SK-N-SH (cell line): ENCODE measurements at places on chromosomes 6 and 20. TPM values are rescaled to one million over a fixed set of nuclear protein-coding genes. Genes with fewer than 3 reads are reported as not detected.
A peak's percentile ranks its signal among the peaks of the same experiment; 100 is the strongest.

GRCh38 chr6:14695579-14695978 lies 550.3 kb upstream of the JARID2 start:
- H3K4me1 ChIP-seq: peaks cover 16% of the 10 kb centered on the region
- no peaks in the 10 kb centered on the region for H3K27me3 ChIP-seq
- peak; percentile 59 for DNase-seq
- H3K4me3 ChIP-seq: no peak overlapping the region
- peak overlapping the region; percentile 36 for H3K27ac ChIP-seq

GRCh38 chr6:131125431-131125830 lies 9.8 kb upstream of the AKAP7 start:
- no peak for DNase-seq
- H3K4me1 ChIP-seq: peaks cover 7% of the 10 kb centered on the region; the same call in 1 of the 2 replicates
- no peaks in the 10 kb centered on the region for H3K27me3 ChIP-seq
- no peak overlapping the region for H3K27ac ChIP-seq
- no peak overlapping the region for H3K4me3 ChIP-seq

The MRAP2 gene
- polyA plus RNA-seq: 0.12 and 0.44 TPM in 2 replicates

GRCh38 chr6:149108038-149108748 lies 209.3 kb upstream of the TAB2 start:
- H3K27ac ChIP-seq: no peak overlapping the region
- H3K4me3 ChIP-seq: no peak overlapping the region
- no peaks in the 10 kb centered on the region for H3K4me1 ChIP-seq
- H3K36me3 ChIP-seq: no peaks in the 10 kb centered on the region
- DNase-seq: no peak

The PNLDC1 gene
- not detected in 2 replicates for polyA plus RNA-seq

The PREX1 gene
- 4.2 and 5.3 TPM in 2 replicates for polyA plus RNA-seq

GRCh38 chr6:75813476-75814250 lies 64.6 kb downstream of the MYO6 start:
- H3K4me3 ChIP-seq: no peak overlapping the region
- DNase-seq: no peak
- no peak overlapping the region for H3K27ac ChIP-seq
- H3K27me3 ChIP-seq: no peaks in the 10 kb centered on the region
